ENCODE measurements at places on chromosomes 13 and 19.

DNA sequence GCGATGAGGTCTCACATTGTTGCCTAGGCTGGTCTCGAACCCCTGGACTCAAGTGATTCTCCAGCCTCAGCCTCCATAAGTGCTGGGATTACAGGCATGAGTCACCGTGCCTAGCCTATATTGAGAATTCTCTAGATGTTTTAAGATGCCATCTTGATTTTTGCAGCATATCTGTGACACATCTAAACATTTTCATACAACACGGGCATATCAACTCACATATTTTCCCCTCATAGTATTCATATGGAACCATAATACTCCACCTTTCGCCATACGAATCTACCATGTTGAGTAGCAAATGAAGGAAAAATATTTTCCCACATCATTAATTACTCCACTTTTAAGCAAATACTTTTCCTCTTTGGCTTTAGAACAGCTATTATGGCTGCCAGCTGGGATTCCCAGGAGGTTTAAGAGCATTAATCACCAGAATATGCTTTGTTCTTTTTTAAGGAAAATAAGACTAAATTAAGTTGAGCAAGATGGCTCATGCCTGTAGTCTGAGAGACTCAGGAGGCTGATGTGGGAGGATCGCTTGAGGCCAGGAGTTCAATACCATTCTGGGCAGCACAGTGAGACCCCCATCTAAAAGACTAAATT is 56.9 kb upstream of the GTF2F2 start:
- DNase-seq: no peak

DNA sequence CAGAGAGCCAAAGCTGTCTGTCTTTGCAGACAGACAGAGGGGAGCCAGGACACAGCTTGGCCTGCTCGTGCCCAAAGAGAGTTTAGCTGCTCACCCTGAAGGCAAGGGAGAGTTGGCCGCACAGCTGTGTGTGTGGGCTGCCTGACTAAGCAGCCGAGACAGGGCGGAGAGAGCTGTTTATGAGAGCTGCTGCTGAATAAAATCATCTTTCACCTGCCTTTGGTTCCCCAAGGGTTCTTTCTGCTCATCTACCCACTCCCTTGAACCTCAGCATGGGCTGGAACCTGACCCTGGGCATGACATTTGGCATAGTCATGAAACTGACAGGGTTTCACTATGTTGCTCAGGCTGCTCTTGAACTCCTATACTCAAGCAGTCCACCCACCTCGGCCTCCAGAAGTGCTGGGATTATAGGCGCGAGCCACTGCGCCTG is 98.2 kb downstream of the RBM26 start:
- no peak for DNase-seq

DNA sequence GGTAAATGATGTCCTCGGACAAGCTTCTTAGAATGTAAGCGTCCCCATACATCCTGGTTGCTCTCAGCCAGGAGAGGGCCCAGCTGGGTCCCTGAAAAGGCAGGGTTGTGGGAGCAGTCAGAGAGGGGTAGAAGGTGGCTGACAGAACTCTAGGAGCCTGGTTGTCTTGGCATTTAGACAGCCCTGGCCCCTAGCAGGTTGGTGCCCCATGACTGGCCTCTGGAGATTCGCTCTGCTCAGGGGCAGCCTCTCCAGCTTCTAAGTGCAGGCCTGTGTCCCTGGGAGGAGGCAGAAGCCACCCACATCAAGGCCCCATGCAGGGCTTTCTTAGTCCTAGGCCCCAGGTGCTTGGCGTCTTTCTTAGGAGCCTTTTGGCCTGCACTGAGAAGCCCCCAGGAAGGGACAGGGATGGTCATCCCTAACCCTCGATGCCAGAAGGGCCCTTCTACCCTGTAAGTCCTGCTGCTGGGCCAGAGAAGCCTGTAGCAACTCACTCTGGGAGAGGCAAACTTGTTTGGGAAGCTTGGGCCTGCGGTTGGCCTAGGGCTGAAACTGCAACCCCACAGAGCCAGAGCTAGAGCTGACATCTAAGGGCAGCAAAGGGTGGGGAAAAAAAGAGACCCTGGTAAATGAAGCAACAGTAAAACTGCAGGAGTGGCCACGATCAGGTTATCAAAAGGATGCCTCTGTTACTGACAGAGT is 2.8 kb upstream of the CDX2 start:
- no peak for DNase-seq

GRCh38 chr13:65860306-65860705 is 1369.8 kb downstream of the PCDH9 start:
- DNase-seq: no peak

GRCh38 chr19:29128203-29128602 is 84.7 kb downstream of the UQCRFS1 start:
- no peak for DNase-seq
